ENCODE measurements at places on chromosomes 6 and 20.
A peak's percentile ranks its signal among the peaks of the same experiment; 100 is the strongest.

GRCh38 chr20:33948480-33948879 lies 45.2 kb upstream of the RALY start:
- DNase-seq: no peak

- DNase-seq: no peak
Observed at GRCh38 chr6:814378-815347, 121.7 kb upstream of the EXOC2 start.

- no peak for DNase-seq
Observed at GRCh38 chr6:44388887-44389286, 1.4 kb downstream of the CDC5L start.

DNA sequence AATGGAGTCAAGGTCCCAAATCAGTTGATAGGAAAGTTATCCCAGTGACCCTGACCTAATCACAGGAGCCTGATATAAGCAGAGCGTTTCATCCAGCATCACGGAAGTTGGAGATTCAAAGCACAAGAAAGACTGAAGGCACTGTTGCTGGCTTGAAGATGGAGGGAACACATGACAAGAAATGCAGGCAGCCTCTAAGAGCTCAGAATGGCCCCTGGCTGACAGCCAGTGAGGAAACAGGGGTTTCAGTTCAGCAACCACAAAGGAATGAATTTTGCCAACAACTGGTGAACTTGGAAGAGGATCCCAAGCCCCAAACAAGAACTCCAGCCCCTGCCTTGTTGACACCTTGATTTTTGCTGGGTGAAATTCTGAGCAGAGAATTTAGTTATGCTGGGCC lies 778.5 kb downstream of the MAFB start:
- DNase-seq: no peak

GRCh38 chr20:22801528-22801927 lies 217.2 kb upstream of the FOXA2 start:
- DNase-seq: no peak

GRCh38 chr6:75603106-75603420 lies 1.4 kb downstream of the SENP6 start:
- DNase-seq: no peak

DNA sequence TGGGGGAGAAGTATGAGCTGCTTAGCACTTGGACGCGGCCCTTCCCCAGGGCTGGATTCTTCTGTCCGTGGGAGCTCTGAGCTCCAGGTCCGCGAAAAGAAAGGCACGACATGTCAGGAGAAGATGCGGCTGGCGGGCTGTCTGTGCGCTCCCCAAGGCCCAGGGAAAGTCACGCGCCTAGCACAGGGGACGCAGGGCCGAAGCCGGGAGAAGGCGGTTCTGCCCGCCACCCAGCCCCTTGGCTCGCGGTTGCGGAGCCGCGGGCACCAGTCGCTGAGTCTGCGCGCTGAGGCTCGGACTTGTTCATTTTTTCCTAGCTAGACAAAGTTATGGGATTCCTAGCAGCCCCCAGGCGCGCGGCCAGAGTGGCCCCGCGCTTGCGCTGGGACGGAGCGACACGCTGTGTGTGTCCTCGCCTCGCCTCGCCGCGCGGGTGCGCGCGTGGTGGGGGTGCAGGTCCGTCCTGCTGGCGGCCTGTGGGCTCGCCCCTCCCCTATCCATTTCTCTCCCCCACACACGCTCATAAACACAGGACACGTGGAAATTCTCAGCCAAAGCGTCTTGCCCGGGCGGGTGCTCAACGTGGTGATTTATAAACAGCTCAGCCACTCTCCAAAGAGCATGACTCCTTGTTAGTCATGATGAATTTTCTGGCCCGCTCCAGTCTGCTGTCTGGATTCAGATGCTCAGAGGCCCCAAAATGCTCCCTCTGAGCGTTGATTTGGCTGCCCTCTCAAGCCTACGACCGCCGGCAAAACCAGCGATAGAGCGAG lies 1.9 kb upstream of the POU3F2 start:
- peak; percentile 58 for DNase-seq

- DNase-seq: no peak
Observed at GRCh38 chr6:27545271-27546046, 72.6 kb upstream of the ZNF184 start.

GRCh38 chr20:53565254-53565653 lies 28.4 kb downstream of the ZNF217 start:
- no peak for DNase-seq

DNA sequence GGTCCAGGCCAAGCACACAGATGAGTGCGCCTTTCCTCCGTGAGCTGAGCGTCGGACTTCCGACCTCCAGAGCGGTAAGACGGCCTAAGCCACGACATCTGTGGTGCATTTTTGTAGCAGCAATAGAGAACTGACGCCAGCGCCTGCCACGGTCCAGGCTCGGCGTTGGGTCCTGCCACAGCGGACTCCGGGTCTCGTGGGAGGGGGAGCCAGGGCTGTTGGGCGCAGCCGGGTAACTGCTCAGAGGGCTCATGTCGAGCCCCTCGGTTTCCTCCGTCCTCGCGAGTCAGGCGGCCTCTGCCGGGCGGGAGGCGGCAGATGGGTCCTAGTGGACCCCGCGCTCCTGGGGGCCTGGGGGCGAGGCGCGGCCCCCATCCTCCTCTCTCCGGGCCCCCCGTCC lies 216.1 kb downstream of the QKI start:
- no peak for DNase-seq

DNA sequence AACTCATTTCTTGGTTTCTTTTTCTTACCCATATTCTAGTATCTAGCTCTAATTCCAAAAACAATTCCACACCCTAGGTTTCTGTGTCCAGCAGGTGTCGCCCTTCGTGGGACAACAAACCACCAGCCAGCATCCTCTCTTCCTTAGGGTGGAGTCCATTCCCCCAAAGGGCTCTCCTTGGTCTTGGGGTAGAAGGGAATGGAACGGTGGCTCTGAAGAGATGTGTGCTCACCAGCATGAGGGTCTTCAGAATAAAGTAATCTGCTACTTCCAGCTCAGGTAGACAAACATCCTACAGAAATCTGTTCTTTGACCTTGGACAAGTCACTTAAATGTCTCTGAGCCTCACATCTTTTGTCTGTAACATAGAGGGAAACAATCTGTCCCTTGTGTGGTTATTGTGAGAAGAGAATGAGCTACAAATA lies 7.2 kb downstream of the HLA-DMB start:
- DNase-seq: peak; percentile 60

DNA sequence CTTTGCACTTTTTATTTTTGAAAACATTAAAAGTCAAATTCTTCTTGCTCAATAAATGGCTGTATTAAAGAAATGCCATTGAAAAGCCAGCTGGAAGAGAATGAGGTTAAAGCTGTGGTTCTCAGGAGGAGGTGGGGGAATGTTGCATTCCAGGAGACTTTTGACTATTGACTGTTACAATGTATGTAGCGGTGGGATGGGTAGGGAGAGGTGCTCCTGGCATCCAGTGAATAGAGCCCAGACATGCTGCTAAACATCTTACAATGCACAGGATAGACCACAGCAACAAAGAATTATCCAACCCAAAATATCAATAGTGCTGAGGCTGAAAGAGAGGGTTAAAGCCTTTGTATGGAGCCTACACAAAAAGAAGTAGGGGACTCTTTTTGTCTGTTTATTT lies 295.9 kb downstream of the NKAIN2 start:
- DNase-seq: no peak

GRCh38 chr6:12479881-12480280 lies 189.7 kb downstream of the EDN1 start:
- no peak for DNase-seq

DNA sequence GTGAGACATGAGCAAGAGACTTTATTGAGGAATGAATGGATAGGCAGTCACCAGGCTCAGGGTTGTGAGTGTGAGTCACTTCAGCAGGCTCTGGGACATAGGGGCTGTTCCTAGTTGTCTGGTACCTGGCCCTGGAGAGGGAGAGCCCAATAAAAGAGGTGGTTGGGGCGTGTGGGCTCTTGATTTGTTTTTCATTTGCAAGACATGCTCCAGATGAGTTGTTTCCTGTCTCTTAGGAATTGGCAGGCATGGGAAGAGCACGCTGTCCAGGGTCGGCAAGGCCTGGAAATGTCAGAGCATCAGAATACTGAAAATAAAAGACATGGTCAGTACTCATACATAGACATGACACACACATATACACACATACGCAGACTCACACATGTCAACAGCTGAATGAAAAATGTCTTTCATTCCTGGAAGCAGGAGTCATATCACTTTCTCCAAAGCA lies 166.3 kb upstream of the SULF2 start:
- DNase-seq: no peak

GRCh38 chr6:73375216-73375615 lies 5.5 kb upstream of the OOEP start:
- DNase-seq: peak; percentile 58

GRCh38 chr6:130682066-130682465 lies 145.1 kb upstream of the SMLR1 start:
- DNase-seq: no peak

DNA sequence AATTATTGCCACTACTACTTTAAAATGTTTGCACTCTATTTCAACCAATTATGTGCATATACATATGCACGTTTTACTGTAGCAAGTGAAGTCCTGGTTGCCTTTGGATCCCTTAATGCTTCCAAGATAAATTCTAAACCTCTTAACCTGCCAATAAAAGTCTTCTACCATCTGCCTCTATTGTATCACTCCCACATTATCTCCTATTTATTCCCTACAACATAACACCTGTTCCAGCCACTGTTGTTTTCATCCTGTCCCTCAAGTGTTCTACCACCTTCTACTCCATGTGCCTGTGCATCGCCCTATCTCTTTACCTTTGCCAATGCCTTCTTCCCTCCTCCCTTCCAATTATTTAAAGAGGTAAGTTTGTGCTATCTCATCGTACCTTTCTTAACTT lies 499.0 kb upstream of the RNF217 start:
- DNase-seq: no peak

DNA sequence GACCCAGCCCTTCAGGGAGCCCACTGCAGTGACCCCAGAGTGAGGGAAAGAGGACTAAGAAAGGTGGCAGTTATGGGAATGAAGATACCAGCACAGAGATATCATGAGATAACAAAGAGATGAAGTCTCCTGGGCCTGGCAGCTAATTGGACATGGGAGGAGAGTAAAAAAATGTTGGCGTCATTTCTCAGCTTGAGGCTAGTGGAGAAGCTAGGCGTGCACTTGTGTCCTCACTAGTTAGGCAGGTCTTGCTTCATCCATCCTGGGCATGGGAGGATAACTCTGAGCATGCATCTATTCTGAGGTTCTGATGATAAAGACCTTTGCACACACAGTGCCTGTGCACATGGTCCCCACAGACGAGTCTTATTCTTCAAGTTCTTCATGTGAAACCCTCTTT lies 4.1 kb upstream of the GFOD1 start:
- no peak for DNase-seq

- DNase-seq: no peak
Observed at GRCh38 chr6:145006914-145007313, 721.8 kb downstream of the UTRN start.

GRCh38 chr20:48928832-48929725 lies 7.6 kb downstream of the ARFGEF2 start:
- DNase-seq: no peak

GRCh38 chr20:6827472-6827871 lies 60.0 kb downstream of the BMP2 start:
- DNase-seq: no peak

GRCh38 chr6:105250533-105250932 lies 70.7 kb upstream of the POPDC3 start:
- no peak for DNase-seq

DNA sequence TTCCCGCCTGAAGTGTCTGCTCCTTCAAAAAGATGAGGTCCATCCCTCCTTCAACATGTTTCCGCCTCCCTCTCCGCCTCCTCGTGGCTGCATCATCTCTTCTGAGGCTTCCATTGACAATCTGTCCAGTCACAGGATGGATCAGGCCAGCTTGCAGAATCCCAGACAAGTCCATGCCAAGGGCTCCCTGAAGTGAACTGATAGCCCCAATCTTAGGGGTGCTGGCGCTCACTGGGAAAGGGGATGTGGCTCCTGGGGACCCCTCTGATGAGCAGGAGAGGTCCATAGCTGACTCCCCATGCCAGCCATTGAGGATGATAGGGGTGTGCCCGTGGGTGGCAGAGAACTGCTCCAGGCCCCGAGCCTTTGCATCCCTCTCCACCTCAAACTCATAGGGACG lies 48.6 kb upstream of the EMILIN3 start:
- no peak for DNase-seq

GRCh38 chr20:24662322-24662721 lies 192.9 kb downstream of the SYNDIG1 start:
- DNase-seq: no peak

DNA sequence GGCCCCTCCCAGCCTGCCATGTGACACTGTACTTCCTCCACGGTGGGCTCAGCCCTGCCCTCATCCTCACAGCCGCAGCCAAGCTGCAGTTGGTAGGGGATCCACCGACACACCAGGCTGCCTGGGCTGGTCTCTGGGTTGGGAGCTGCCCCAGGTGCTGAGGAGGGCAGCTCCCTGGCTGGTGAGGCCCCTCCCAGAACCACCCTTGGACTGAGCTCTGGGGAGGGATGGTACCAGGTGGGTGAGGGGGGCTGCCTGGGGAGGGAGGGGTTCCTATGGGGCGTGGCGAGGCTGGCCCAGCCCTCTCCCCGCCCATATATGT lies 185 bp upstream of the TNFRSF6B start:
- peak; percentile 66 for DNase-seq

DNA sequence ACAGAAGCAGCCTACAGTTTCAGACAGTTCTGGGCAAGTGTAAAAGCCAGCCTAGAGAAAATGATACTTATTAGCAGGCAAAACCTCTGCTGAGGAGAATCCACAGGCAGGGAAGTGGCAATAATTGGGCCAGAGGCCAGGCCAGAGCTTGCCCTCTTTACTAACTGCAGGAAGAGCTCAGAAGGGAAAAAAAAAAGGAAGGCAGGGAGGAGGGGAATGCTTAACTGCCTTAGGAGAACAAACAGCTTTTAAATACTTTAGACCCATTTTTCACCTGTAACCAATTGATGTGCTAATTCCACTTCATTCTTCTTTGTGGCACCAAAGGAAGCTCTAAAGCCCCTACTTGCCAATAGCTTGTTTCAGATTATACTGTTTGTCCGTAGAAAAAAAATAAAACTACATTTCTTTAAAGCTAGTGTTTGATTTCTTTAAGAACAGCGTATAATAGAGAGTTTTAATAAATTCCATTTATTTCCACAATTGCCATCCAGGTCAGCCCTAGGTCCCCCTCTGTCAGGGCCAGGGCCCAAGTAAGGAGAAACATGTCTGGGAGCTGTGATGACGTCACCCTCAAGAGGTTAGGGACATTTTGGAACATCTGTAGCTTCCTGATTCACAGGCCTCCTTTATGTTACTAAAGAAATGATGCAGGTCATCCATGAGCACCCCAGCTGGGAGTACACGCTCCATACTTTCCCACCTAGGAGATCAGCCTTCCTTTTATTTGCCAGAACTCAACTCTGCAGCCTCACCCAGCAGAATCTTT lies 384.3 kb downstream of the CDC5L start:
- DNase-seq: no peak

- DNase-seq: no peak
Observed at GRCh38 chr6:34144581-34145160, 1.2 kb downstream of the GRM4 start.

DNA sequence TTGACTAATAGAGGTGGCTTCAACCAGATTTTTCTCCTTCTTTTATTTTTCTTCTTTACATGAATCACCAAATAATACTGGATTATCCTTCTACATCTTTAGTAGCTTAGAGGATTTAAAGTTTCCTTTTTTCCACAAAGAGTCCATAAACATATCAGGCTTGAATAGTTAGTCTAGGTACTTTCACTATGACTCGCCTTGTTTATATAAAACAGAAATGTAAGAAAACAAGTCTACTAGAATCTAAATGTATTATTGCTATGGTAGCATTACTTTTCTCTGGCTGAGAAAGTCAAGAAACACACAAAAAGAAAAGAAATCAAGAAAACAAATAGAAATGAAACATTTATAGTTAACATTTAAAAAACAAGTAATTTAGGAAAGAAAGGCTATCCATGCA lies 215.2 kb downstream of the PTPRK start:
- DNase-seq: no peak

Data from ACHN (cell line).